AML-193 (cell line): ENCODE measurements at places on chromosomes 5 and 9.

- no peak for DNase-seq
Measured at GRCh38 chr5:176789873-176790615, 20.3 kb upstream of the UNC5A start.

- no peak for DNase-seq
Measured at GRCh38 chr5:170154297-170154696, 48.6 kb downstream of the FOXI1 start.

GRCh38 chr5:131789765-131790164 is 7.1 kb downstream of the FNIP1 start:
- no peak for DNase-seq

DNA sequence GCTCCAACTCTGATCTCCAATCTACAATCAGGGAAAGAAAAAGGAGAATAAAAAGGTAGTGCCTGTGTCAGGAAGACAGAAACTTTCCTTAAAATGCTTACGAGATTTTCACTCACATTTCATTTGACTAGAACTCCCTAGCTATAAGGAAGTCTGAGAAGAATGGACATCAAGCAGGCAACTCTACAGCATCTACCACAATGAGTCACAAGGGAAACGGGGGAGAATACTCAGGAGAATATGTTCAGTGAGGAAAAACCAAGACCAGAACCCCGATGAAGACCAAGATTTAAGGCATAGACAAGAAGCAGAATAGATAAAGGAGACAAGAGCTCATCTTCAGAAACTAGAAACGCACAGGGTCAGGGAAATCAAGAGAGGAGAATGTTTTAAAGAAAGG is 9.0 kb upstream of the SETD9 start:
- peak; percentile 20 for DNase-seq

- DNase-seq, result no peak
Measured at GRCh38 chr9:73038089-73038509, 85.2 kb upstream of the ALDH1A1 start.

DNA sequence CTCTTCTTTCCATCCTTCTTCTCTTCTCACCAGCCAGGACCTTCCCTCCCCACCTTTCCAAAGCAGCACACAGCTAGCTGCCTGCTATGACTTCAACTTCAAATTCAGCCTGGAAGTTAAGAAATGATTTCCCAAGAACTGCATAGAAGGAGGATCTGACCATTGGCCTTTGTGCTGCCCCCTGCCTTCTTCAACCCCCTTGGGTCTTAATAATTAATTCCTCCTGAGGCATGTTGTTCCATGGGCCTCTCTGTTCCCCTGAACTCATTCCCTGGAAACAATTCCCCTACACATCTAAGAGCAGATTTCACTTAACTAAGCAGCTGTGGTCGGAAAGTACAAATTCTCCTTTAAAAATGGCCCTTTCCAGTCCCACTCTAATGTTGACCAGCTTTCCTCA is 62.4 kb downstream of the ADAMTS12 start:
- no peak for DNase-seq
